HEK293T (cell line): ENCODE measurements at places on chromosomes 5 and 9.
A peak's percentile ranks its signal among the peaks of the same experiment; 100 is the strongest.

DNA sequence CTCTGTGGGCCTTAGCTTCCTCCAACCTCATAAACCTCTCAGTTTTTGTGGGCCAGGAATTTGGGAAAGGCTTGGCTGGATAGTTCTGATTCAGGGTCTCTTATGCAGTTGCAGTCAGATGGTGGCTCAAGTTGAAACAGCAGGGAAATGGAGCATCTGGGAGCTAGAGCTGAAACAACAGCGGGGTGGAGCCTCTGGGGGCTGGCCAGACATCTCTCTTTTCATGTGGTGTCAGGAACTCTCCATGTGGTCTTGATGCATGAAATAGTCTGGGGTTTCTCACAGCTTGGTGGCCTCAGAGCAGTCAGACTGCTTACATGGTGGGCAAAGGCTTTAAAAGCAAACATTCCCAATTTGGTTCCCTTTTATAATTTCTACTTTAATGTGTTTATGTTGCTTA lies 13.5 kb downstream of the ZNF346 start:
- DNase-seq = no peak

DNA sequence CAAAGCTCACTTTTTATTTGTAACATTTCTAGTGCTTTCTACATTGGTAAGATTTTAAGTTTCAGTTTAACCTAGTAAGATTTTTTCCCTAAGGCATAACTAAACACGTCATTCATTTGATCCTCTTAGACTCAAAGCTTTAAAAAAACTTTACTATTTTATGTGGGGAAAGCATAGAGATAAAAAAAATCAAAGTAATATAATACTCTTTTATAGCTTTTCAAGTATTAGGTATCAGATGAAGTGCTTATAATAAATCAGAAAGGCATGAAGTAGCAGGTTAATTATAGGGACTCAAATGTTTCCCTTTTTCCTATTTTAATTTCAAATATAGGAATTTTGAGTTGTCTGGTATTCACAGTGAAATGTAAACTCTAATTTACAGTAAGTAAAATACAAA lies 68.0 kb upstream of the POU5F2 start:
- DNase-seq = no peak

DNA sequence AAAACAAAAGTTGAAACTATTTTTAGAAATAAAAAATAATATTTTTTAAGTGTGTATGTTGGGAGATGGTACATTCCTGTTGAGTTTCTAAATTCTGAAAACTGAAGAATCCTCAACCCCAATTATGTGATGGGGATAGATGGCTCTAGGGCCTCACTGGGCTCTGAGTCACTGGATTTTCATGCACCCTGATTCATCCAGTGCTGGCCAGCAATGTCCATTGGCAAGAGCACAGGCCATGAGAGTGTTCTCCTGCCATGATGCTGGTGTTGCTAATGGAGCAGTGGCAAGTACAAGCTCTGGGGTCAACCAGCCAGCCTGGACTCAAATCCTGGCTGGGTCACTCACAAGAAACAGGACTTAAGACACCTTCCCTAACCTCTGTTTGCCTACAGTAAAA lies 23.3 kb downstream of the SMIM23 start:
- DNase-seq = no peak

DNA sequence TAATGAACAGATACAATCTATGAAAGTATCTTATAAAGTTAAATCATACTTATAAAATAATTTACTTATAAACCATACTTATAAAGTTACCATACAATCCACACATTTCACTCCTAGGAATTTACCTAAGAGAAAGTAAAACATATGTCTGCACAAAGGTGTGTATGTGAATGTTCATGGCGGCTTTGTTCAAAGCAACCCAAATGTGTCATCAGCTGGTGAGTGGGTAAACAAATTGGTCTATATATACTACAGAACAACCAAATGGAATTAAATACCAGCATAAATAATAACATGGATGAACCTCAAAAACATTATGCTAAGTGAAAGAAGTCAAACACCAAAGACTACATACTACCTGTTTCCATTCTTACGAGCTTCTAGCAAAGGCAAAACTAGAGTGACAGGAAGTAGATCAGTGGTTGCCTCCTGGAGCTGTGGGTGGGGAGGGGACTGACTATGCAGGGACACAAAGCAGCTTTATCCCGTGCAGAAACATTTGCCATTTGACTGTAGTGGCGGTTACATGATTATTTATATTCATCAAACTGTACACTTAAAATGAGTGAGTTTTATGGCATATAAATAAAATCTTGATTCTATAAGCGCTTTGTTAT lies 10.6 kb downstream of the TRAF1 start:
- DNase-seq = no peak

DNA sequence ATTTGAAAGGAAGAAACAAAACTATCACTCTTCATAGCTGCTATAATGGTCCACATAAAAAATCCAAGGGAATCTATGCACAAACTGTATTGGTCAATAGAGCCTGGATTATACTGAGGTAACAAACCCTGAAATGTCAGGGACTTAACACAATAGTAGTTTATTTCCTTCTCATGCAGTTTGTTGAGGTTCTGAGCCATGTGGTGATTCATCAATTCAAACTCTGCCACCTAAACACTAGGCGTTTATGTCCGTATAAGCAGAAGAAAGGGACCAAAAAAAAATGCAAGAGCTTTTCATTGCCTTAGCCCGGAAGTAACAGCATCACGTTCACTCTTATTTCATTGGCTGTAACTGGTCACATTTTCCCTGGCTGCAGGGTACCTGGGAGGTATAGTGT lies 464.7 kb downstream of the ZSWIM6 start:
- DNase-seq = no peak

- no peak for DNase-seq
Observed at GRCh38 chr5:120507197-120507596, 43.1 kb downstream of the PRR16 start.

- no peak for DNase-seq
Observed at GRCh38 chr9:121200356-121200755, 1.3 kb downstream of the RAB14 start.

DNA sequence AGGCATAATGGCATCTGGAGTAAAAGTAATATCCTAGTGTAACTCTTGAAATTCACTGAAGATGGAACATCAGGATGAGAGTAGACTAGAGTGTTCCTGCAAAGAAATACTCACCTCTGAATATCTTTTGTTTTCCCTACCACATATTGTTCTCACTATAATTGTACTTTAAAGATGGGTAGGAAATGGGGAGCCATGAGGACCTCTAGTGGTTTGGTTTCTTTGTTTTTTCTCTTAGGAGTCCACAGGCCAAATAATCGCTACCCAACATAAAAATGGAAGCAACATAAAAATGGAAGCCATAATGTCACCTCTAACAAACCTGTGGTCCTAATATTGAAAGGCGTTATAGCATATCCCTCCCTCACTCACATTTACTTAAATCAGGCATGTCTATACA lies 2375.8 kb downstream of the MAT2B start:
- no peak for DNase-seq

DNA sequence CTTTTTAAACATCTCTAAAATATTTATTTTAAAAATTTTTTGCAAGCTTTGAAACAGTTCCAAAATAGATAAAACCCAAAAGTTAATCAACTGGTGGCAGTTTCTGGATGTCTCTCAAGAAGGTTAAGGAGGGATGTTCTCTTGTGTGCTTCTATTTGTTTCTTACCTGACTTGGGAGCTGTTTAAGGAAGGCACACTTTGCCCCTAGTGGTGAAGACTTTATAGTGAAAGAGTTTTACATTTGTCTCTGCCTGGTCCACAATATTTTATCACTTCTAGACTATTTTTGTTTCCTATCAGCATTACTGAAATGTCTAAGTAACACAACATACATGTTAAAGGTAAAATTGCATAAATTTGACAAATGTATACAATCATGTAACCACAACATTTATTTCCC lies 552.8 kb downstream of the SEMA5A start:
- DNase-seq = no peak

DNA sequence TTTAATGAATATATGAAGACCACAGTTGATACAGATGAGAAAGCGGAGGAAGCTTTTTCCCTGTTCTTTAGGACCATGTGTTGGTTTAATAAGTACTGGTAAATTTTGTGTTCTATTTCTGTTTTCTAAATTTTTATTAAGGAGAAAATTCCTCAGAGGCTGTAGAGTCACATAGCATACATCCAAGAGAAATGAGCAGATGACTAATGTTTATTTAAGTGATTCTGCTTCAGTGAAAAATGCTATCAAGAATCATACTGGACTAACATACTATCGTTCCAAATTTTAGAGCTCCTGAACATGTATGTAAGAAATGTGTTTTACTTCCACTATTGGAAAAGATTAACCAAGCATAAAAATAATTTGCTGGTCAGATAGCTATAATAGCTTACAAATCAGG lies 115.0 kb downstream of the KIAA1958 start:
- no peak for DNase-seq

GRCh38 chr9:113853333-113853732 lies 22.8 kb upstream of the ZNF618 start:
- DNase-seq = peak; percentile 19
